ENCODE measurements at places on chromosomes 16 and 17. TPM values are rescaled to one million over a fixed set of nuclear protein-coding genes. Genes with fewer than 3 reads are reported as not detected.

SNN gene
- polyA plus RNA-seq: 21.3 TPM

ATP2C2 gene
- polyA plus RNA-seq: not detected

- no peak overlapping the region for H3K27ac ChIP-seq
- H3K36me3 ChIP-seq: no peaks in the 10 kb centered on the region
- no peaks in the 10 kb centered on the region for H3K27me3 ChIP-seq
- no peak overlapping the region for H3K4me3 ChIP-seq
- DNase-seq: no peak
These were observed 24.1 kb downstream of the SLC6A4 start for GRCh38 chr17:30211371-30211770.

- no peaks in the 10 kb centered on the region for H3K4me1 ChIP-seq
- peaks cover 89% of the 10 kb centered on the region for H3K36me3 ChIP-seq
- H3K4me3 ChIP-seq: no peak overlapping the region
- DNase-seq: no peak
- no peaks in the 10 kb centered on the region for H3K27me3 ChIP-seq
- H3K27ac ChIP-seq: no peak overlapping the region
These were observed 12.5 kb downstream of the TIMM22 start for GRCh38 chr17:1009229-1010085.

- peak overlapping the region; percentile 97 for H3K27ac ChIP-seq
- H3K36me3 ChIP-seq: no peaks in the 10 kb centered on the region
- H3K4me3 ChIP-seq: no peak overlapping the region
- H3K4me1 ChIP-seq: peaks cover 12% of the 10 kb centered on the region
- no peak for DNase-seq
These were observed 2.0 kb downstream of the FASN start for GRCh38 chr17:82095777-82096708.

DNA sequence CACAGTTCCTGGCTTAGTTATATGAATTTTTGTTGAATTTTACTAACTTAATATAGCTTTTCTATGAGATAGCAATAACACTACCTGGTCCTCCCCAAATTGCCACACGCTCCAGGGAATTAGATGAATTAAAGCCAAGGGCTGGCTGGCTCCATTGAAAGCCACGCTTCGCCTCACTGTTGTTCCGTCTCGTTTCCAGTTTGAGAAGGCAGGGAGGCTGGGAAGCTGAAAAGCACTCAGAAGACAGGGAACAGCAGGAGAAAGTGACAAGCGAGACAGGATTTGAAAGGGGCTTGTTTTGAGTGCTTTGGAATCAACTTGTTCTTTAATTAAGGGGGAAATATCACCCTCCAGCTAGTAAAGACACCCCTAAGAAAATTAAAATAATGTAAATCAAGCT lies 425.3 kb downstream of the CA10 start:
- no peaks in the 10 kb centered on the region for H3K27me3 ChIP-seq
- DNase-seq: no peak
- no peak overlapping the region for H3K27ac ChIP-seq
- H3K4me1 ChIP-seq: no peaks in the 10 kb centered on the region
- H3K4me3 ChIP-seq: no peak overlapping the region
- no peaks in the 10 kb centered on the region for H3K36me3 ChIP-seq
